Right renal cortex interstitium (tissue), 3 donors: ENCODE measurements at places on chromosomes 2 and 18. TPM values are rescaled to one million over a fixed set of nuclear protein-coding genes. Genes with fewer than 3 reads are reported as not detected.

GRCh38 chr2:60410456-60411146, 142.9 kb downstream of the BCL11A start:
- no peak for DNase-seq

DNA sequence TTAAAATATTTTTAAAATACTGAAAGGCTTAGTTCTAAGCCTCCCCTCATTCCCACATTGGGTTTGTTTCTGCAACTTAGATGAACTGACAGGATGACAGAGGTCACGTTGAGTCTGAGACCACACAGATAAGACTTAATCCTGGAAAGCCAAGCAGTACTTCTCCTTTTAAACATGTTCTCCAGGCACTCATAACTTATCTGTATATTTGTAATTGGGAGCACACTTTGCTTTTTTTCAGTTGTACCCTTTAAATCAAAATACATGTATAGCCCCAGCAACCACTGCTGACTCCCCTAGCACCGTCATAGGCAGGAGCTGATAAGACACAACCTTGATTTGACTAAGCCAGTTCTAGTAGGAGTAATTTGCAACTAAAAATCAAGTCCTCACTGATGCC, 394.8 kb downstream of the PID1 start:
- DNase-seq = no peak

- DNase-seq = no peak
These were observed 3.9 kb upstream of the TNS1 start for GRCh38 chr2:218006741-218007140.

DNA sequence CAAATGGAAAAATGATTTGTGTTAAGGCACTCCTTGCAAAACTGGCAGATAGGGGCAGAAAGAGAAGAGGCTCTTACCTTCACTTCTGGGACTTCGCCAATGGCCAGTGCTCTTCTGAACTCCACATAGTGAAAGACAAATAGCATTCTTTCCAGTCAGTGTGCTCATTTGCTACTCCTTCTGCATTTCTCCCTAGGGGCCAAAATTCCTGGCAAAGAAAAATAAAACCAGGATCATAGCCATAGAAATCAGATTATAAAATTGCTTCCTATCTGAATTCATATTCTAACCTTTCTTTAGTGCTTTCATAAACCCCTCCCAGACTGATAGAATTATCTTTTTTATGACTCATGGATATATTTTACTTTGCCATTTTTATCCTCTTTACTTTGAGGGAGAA, 56.9 kb upstream of the PELI1 start:
- DNase-seq = no peak

SPEG gene
- polyA plus RNA-seq = 11.2 TPM
